Stimulated activated CD8-positive, alpha-beta memory T cell treated with anti-CD3 and anti-CD28 coated beads, Interleukin-2, amount 100 ng/mL, for 48 hours (primary cell): ENCODE measurements at places on chromosomes 5 and 9.

GRCh38 chr5:104385906-104386305 lies 823.3 kb upstream of the NUDT12 start:
- no peak for DNase-seq

GRCh38 chr9:15287309-15287708 lies 19.7 kb downstream of the TTC39B start:
- DNase-seq, result no peak

DNA sequence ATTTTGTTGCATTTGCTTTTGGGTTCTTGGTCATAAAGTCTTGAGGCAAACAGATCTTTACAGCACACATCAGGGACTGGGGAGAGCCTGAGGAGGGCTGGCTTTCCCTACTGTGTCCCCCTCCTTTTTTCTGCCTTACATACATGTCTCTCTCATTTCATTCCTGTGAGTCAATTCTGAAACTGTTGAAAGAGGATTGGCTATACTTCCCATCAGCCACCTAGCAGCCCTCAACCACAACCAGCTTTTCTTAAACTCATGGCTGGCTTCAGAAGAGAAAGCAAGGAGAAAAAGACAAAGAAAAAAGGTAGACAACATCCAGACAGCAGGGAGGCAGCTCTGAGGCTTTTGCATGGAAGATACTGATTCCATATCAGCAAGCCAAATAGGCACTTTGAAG lies 374.8 kb upstream of the KIF2A start:
- DNase-seq, result no peak

GRCh38 chr5:173864126-173865050 lies 23.8 kb upstream of the CPEB4 start:
- no peak for DNase-seq

- no peak for DNase-seq
Measured at GRCh38 chr5:180599981-180600553, 8.8 kb upstream of the SCGB3A1 start.

GRCh38 chr5:126847456-126847820 lies 70.5 kb downstream of the LMNB1 start:
- no peak for DNase-seq

DNA sequence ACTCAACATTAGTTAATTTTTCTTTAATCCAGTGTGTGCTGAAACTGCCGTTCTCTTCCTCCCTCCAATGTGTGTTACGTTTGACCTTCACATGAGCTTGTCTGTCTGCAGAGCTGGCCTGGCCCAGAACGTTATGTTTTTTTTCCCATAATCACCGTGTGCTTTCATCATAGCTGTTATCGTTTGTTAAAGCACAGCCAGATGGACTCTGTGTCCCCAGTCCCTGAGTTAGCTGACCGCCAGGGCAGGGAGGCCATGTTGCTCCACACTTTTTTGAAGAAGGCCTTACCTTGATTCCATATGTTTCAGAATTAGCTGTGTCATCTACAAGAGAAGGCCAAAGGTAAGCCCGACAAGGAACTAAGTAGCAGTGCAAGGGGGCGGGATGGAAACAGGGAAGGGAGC lies 55.7 kb downstream of the HSD17B3 start:
- no peak for DNase-seq

DNA sequence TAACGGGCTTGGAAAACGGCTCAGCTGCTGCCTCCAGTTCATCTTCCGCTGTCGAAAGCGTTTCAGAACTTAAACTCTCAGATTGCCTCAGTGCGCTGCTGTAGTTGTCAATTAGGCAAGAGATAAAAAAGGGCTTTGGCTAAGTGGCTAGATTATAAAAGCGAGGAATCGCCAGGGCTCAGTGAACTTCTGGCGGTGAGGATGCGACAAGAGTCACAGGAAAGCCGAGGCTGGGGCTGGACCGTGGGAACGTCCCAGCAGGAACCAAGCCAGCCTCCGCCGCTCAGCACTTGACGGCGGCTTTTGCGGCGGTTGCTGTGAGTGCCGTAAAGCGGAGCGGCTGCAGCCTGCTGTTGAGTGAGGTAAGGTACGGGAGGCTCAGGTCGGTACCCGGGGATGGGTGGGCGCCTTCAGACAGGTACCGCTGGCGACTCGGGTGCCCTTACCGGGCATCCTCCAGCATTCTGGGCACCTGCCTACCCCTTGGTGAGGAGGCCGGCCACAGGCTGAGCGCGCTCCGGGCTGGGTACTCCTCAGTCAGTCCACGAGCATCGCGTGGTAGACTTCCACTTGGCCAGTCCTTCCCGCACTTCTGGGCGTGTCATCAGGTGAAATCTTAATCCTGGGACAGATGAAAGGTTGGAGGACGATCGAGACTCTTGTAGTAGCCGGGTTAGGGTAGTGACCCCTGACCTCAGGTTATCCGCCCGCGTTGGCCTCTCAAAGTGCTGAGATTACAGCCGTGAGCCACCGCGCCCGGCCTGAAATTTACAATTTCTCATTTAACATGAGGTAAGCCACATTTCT lies at the start of gene FKTN:
Gene FKTN (plus strand): TSS at position 328 of the 807 bp plus-strand sequence. CDS start 16,902 bp downstream, outside the sequence.
- DNase-seq, result peak; percentile 70

- no peak for DNase-seq
Measured at GRCh38 chr9:117224695-117225094, 190.2 kb downstream of the ASTN2 start.

GRCh38 chr5:53253421-53253871 lies 143.9 kb upstream of the MOCS2 start:
- no peak for DNase-seq

GRCh38 chr5:153885141-153885540 lies 153.6 kb downstream of the FAM114A2 start:
- no peak for DNase-seq

GRCh38 chr5:9869616-9870288 lies 239.6 kb upstream of the TAS2R1 start:
- no peak for DNase-seq

DNA sequence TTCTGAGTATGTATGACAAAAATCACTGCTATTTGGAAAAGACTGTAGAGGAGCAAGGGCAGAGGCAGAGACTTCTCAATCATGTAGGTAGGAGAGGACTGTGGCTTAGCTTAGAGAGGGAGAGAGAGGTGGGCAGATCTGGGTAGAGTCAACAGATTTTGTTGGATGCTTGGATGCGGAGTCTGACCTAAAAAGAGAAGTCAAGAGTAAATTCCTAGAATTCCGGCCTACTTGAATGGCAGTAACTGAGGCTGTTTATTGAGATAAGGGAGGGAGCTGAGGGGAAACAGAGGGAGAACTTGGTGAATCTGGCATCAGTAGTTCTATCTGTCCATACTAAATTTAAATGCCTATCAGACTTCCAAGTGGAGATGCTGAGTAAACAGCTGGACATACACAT lies 2.4 kb downstream of the TICAM2 start:
- DNase-seq, result no peak

- peak; percentile 76 for DNase-seq
Measured at GRCh38 chr5:113513384-113514288, at the start of gene YTHDC2. YTHDC2 (plus strand) TSS chr5:113513694; CDS start chr5:113513896, 202 bp downstream.

GRCh38 chr5:6472792-6473191 lies 24.1 kb downstream of the UBE2QL1 start:
- DNase-seq, result no peak

DNA sequence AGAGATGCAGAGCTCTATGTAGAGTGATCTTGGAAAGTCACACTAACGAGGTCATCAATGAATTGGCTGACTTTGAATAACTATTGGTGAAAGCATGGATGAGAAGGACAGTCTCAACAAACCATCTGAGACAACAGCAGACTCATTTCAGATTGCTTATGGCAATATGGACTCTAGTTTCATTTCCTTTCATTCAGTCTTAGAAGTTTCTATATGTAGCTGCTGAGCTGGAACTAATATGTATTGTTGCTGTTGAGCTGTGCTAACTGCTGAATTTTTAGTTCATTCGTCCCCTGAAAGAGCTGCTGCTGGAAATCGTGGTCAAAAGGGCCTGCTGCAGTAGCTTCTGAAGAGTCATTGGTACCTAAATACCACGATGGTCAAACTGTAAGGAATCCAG lies 31.3 kb downstream of the TNFSF15 start:
- no peak for DNase-seq

- DNase-seq, result no peak
Measured at GRCh38 chr5:180641566-180641900, 7.9 kb downstream of the FLT4 start.

GRCh38 chr5:56414066-56414465 lies 180.9 kb upstream of the ANKRD55 start:
- DNase-seq, result no peak

DNA sequence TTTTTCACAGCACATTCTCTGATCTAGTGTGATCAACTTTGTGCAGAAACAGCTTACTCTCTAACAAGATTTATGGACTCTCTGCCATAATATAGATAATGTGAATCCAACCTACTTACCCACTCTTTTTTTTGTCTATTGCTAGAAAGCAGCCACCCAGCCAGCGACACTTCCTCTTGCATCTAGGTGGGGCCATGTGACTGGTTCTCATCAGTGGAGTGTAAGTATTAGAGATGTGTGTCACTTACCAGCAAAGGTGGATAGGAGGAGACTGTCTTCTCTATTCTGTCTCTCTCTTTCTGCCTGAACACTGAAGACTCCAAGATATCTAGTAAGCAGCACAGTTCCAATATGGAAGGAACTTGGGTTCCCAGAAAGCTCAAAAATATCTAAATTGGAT lies 174.8 kb downstream of the MCTP1 start:
- DNase-seq, result no peak

- DNase-seq, result no peak
Measured at GRCh38 chr5:37971483-37972024, 131.7 kb upstream of the GDNF start.

DNA sequence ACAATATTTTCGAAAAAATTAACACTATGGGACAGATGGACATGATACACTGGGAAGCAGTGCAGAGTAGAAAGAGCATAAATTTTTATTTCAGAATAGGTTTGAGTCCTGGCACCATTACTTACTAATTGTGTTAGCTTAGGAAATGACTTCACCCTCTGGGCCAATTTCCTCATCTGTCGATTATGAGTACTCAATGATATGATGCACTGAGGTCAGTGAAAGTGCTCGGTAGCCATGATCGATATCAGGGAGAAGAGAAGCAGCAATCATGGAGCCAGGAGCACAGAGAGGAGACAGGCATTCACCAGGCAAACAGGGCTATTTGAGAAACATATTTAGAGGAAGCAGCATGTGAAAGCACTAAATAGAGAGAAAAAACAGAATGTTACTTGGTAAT lies 29.4 kb downstream of the NR6A1 start:
- no peak for DNase-seq

GRCh38 chr9:127142931-127143464 lies 20.6 kb upstream of the ANGPTL2 start:
- no peak for DNase-seq

DNA sequence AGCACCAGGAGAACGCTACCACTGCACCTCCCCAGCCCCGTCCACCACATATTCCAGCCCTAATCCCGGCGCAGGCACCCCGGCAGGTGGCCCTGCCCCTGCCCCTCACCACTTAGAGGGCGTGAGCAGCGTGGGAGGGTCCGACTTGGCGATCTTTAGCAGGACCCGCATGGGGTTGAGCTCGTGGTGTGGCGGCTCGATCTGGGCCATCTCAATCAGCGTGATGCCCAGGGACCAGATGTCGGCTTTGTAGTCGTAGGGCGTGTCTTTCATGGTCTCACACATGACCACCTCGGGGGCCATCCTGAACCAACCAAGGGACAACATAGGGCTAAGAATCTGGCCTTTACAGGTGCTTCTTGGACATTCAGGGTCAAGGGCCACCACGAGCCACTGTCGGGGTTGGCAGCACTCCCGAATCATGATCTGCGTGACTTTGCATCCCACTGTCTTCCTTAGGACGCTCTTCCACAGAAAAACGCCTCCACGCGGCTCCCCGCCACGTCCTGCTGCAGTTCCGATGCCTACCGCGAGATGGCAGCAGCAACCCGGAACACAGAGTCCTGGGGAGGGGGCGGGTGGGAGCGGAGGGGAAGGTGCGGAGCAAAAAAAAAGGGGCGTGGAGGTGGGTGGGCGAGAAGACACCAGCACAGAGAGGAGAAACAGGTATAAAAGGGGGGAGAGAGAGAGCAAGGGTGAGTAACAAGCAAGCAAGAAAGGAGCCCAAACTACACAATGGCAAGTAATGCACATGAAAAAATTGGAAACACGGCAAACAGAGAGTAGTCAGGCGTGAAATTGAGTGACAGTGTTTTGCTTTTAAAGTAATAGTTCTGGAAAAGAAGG lies 81.3 kb downstream of the STK10 start:
- DNase-seq, result peak; percentile 43

DNA sequence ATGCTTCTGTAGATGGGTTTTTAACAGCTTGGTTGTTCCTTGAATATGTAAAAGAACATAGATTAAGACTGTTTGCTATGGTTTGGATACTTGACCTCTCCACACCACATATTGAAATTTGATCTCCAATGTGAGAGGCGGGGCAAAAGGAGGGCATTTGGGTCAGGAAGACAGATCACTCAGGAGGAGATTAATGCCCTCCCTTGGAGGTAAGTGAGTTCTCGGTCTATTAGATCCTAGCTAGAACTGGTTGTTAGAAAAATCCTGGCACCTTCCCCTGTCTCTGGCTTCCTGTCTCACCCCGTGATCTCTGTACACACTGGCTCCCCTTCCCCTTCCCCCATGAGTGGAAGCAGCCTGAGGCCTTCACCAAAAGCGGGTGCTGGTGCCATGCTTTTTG lies 281.1 kb upstream of the ANKRD55 start:
- no peak for DNase-seq

GRCh38 chr5:132877466-132877865 lies 4.0 kb downstream of the LEAP2 start:
- DNase-seq, result no peak

DNA sequence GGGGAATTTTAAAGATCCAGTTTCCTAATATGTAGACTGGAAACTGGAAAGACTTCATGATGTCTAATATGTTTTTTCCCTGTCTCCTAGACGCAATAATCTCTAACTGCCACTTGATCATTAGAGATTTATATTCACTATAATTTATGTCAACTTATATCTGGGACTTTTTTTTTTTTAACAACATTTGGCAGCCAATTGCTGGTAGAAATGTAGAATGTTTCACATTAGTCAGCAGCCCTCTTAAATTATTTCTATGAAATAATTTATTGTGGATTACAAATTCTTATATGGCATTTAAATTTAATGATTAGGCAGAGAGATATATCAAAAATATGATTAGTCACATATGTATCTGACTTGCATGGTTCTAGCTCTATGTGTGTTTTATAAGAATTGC lies 48.2 kb downstream of the TMEM174 start:
- DNase-seq, result no peak

- no peak for DNase-seq
Measured at GRCh38 chr5:123046222-123046621, 9.7 kb upstream of the PPIC start.

- no peak for DNase-seq
Measured at GRCh38 chr9:70463877-70464276, 49.4 kb upstream of the KLF9 start.
